Occipital lobe (tissue), 3 donors: ENCODE measurements at places on chromosomes 6 and 20. TPM values are rescaled to one million over a fixed set of nuclear protein-coding genes. Genes with fewer than 3 reads are reported as not detected.

BHLHE23 gene
- total RNA-seq: not detected

GNMT gene
- not detected for total RNA-seq

DNA sequence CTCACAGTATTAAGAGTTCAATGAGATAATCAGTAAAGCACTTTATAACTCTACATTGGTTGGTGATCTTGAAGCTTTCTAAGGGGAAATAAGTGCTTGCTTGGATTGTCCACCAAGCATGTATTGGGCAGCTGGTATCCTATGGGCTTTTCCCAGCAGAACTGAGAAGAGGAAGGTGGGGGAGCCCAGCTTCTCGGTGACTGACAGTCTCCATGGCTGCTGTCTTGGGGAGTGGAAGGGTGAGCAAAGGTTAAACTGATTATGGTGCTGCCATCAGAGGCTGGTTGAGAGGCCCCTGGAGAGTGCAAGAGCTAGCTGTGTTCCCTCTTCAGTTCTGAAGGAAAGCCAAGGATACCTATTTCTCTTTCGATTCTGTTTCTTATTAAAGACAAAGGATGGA, 35.5 kb upstream of the ADTRP start:
- DNase-seq: no peak

DNA sequence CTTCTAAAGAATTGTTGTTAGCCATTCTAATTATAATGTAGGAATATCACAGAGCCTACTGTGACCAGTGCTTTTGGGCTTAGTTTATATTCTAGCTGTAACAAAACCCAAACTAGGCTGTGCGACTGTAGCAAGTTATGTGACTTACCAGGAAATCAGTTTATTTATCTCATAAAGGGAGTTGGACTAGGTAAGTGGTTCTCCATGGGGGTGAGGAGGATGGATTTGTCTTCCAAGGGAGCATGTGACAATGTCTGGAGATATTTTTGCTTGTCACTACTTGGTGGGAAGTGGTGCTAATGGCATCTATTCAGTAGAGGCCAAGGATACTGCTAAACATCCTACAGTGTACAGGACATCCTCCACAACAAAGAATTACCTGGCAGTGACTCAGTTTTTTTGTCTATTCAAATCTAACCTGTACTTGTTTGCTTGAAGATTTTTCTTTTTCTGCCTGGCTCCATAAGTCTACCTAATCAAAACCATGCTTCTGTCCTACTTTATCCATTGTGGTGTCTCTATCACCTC, 32.5 kb downstream of the ZFAND3 start:
- DNase-seq: no peak

- no peak for DNase-seq
Observed at GRCh38 chr20:63381781-63382431, 20.8 kb upstream of the CHRNA4 start.

- no peak for DNase-seq
Observed at GRCh38 chr20:25306991-25307903, 59.4 kb downstream of the PYGB start.

MAS1 gene
- total RNA-seq: not detected

- DNase-seq: no peak
Observed at GRCh38 chr6:158849899-158850806, 31.0 kb upstream of the EZR start.
